ENCODE measurements at places on chromosomes 6 and 20.
A peak's percentile ranks its signal among the peaks of the same experiment; 100 is the strongest.

- peak; percentile 77 for DNase-seq
These were observed 2.6 kb downstream of the GJA1 start for GRCh38 chr6:121437851-121438651.

DNA sequence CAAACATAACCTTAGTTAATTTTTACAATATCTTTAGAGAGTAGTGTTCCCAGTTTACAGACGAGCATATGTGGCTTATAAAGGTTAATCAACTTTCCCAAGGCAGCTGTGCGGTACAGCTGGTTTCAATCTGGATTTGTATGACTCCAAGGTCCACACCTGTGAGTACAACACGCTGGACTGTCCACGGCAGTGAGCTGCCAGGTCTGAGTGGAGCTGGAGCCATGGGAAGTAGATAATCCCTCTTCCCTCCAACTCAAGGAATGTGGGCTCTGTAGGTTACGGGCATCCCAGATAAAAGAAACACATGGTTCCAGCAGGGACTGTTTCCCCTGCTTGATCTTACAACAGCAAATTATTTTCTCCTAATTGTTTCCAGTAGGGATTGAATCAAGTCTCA lies 102.2 kb downstream of the SOD2 start:
- DNase-seq = no peak

DNA sequence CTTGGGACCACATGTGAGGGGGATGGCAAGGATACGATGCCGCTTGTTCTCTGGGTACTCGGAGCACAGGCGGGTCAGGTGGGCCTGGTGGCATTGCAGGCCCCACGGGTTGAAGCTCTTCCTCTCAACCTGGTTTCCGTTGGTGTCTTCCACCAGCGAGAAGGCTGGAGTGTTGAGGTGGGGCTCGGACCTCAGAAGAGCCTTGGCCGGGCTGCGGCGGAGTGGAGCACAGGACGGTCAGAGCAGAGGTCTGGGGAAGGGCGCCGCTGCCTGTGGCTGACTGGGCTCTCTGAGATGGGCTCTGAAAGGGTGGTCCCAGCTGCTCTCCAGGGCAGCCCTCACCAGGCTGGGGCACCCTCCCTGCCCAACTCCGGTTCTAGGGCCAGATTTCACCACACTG lies 15.2 kb upstream of the UQCC2 start:
- DNase-seq = no peak

- no peak for DNase-seq
These were observed 222.9 kb downstream of the TTLL2 start for GRCh38 chr6:167547751-167548150.

GRCh38 chr6:138588805-138589434 lies 89.6 kb upstream of the NHSL1 start:
- DNase-seq = peak; percentile 77

DNA sequence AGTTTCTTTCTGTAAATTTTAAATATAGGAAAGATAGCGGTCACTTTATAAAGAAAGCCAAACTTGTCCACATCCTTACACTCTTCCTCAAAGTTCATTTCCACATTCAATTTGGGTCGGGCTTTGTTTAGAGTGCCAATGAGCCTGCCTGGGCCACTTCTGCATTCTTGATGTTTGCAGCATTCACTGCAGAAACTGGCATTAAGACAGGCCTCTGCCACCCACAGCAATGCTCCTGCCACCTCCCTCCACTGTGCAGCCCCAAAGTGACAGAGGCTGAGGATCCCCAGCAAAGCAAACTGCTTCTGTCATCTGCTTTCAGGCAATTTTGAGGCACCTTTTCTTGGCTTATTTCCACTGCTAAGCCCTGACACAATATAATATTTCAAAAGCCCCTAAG lies 61.2 kb downstream of the TNFAIP3 start:
- DNase-seq = no peak

DNA sequence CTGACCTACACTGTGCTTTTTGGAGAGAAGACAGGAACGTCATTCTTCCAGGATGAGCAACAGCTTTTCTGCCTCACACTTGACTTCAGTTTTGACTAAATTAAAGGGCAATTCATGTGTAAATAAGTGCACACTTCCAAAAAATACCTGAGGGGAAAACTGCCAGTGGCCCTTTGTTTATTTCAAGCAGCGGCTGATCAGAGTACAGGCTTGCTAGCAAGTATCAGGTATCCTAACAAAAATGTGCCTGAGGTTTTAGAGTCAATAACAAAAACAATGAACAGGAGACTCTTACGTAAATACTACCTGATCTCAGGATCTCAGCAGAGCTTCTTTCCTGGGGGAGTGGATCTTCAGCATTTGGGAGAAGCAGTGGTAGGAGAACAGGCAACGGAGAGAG lies 12.4 kb downstream of the LY86 start:
- no peak for DNase-seq

DNA sequence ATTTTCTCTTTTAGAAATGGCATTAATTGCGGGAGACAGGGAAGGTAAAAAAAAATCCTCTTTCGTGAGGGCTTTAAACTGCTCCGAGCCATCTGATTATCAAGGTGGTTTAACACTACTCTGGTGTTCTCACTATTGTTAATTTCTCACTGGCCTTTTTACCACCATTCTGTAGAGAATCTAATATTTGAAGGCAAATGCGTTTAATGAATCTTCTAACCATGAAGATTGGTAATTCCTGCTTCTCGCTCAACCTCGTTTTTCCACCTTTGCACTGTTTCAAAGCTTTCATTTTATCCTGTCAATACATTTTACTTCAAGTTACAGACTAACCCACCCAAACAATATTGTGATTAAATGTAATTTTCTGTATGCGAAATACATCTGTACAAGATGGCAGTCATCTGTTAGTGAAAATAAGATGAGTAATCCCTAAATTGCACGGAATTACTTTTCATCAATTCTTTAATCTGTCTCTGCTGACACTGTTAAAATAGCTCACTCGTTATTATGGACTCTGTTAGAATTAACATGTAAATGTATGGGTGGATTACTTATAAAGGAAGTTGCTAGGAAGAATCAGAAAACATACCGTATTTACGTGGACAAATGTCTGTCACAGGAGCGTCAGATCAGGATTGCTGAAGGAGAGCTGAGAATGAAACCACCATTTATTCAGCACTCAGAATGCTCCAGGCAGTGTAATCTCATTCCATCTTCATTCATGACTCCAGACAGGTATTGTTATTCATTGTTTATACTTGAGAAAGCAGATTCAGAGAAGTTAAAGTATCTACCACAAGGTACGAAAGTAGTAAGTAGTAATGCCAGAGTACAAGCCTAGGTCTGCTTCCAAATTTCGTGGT lies 1.1 kb upstream of the LCA5 start:
- peak; percentile 60 for DNase-seq

- no peak for DNase-seq
These were observed 372.7 kb upstream of the SULF2 start for GRCh38 chr20:48158014-48158413.

DNA sequence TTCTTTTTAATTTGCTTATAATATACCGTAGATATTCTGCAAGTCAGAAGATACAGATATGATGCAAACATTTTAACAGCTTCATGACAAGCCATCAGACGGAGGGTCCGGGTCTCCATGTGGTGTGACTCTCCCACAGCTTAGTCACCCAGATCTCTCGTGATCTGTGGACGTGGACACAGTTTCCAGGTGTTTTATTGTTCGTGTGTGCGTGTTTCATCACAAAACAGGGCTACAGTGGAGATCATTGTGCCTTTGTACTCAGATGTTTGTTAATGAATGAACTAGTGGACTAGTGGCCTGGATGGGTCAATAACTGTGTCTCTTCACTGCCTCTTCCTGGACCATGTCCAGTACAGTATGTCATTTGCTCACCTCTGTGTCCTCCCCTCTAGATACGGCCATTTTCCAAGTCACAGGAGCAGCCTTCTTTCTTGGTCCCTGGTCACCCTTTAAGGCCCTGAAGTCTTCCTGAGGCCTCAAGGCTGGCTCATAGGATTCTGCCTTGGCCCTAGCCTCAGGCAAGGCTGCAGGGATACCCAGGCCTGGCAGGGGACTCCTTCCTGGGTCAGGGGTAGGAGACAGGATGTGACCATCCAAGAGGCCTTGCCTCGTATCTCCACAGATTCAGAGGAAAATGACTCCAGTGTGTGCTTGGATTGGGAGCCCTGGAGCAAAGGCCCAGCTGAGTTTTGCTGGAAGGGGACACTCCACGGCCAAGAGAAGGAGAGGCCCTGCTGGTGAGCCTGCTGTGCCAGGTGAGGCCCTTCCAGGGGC lies 4.6 kb downstream of the ADIG start:
- no peak for DNase-seq

DNA sequence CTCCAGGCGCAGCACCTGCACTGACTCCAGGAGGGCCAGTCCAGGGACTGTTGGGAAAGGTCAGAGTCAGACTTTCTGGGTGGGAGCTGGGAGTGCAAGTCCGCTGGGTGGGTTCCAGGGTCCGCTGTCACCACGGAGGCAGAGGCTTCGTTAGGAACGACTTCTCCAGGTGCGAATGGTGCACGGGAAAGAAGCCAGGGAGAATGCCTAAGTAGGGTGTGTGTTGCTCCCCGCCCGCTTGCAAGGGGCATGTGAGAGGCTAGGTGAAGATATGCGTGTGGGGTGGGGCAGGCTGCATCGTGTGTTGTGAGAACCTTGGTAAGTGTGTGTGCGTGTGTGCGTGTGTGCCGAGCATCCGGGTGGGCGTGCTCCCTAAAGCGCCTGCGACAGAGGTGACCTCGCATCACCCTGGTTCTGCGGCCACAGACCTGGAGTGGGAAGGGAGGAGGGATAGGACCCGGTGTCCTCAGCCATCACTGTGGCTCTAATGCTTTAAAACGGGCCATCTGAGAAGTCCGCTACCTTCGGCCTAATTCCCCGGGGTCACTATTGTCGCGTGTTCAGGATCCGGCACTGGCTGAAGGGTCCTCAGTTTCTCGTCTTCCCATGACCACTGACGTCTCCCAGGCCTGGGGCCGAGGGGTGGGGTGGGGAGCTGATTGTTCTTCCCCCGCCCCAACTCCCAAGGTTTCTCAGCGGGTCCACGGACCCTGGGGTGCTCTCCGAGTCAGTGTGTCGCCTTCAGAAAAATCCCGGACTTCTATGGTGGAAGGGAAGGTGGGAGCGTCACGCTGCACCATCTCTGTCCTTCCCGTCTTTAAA lies 6.1 kb downstream of the SLC32A1 start:
- DNase-seq = no peak

- peak; percentile 80 for DNase-seq
These were observed 4.7 kb downstream of the BCLAF1 start for GRCh38 chr6:136284909-136285308.

GRCh38 chr6:157981395-157982101 lies at the start of gene SYNJ2:
Gene SYNJ2, plus strand, starts transcription at chr6:157981863. Its CDS starts 99 bp downstream, at chr6:157981962.
- DNase-seq = peak; percentile 88

DNA sequence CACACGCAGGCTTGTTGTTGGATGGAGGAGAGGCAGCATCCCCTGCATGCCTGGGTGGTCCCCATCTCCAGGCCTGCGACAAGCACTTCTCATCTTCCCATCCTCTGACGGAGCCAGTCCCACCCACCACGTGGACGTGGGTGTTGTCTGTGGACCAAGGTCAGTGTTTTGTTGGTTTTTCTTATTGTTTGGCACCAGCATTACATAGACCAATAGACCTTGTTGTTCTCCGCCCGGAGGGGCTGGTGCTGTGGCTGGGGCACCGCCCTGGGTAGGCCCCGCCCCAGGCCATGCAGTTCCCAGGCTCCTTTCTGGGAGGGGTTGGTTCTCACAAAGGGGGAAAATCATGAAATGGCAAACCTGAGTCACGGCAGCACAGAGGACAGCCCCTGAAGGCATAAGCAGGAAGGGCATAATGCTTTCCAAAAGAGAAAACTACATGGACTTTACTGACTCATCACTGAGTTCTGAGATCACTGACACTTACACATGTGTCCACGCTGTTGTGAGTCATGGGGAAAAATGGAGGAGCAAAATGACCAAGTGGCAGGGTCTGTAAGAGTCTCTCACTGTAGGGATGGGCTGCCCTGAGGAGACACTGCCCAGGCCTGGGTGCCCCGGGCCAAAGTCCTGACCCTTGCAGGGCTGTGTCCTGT lies 90.8 kb downstream of the THBS2 start:
- DNase-seq = peak; percentile 99

- no peak for DNase-seq
These were observed 371.5 kb downstream of the SYNE1 start for GRCh38 chr6:152265651-152266050.

DNA sequence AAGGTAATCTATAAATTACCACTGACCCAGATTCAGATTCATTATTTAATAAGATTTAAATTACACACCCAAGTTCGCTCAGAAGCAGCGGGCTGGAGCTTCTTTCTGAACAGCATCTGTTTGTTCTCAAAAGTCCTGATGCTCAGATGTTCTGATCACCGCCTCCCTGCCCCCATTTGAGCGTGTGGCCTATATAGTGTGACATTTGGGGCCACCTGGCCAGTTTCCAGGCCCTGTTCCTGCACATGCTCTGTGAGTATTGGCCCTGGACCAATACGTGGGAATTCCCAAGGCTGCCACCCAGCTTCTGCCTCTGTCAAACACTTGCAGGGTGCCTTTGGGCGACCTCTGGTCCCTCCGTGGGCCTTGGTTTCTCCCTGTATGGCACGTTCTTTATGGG lies 228.8 kb downstream of the TFAP2C start:
- no peak for DNase-seq

DNA sequence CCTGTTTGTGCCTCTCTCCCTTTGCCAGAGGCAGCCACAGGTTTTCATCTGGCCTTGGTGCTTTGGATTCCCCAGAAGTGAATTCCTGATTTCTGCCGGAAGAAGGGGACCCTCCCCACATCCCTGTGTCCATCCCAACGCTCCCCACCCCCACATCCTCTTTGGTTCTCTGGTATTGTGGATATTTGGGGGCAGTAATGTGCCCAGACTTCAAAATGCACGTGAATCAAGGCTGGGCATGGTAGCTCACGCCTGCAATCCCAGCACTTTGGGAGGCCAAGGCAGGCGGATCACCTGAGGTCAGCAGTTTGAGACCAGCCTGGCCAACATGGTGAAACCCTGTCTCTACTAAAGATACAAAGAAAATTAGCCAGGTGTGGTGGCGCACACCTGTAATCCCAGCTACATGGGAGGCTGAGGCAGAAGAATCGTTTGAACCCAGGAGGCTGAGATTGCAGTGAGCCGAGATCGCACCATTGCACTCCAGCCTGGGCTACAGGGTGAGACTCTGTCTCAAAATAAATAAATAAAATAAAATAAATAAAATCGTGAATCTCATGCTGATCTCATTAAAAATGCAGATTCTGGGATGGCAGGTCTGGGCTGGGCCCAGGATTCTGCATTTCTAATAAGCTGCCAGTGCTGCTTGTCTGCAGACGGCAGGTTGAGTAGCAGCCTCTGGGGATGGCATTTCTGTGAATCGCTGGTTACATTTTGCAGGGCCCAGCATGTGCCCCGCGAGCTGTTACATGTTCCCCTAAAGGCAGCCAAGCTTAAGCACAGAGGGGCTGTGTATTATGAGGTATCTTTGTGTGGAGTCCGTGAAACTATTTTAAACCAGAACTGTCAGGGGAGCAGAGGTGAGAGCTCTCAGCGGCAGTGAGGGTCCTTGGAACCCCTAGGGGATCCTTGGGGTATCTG lies 49.0 kb downstream of the SYNJ2 start:
- peak; percentile 43 for DNase-seq

DNA sequence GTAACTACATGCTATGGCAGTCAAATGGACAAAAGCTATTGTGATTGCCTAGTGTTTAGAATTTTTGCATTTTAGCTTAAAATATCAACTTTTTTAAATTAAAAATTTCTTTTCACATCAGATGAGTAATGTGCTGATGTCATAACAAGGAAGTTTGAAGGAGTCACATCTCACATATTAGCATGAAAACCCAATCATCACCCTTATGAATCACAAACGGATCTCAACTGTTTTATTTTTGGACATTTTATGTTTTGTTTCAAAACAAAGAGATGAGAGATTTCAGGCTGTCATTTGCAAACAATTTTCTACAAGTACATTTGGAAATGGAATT lies 53.6 kb upstream of the TRERF1 start:
- peak; percentile 88 for DNase-seq

- DNase-seq = no peak
These were observed 15.6 kb upstream of the NOTCH4 start for GRCh38 chr6:32239462-32239861.
